ENCODE measurements at places on chromosomes 4 and X.

GRCh38 chr4:144715230-144715629 is 69.3 kb downstream of the HHIP start:
- no peak for DNase-seq

- no peak for DNase-seq
Measured at GRCh38 chrX:68874076-68874475, 45.3 kb downstream of the EFNB1 start.

- DNase-seq: no peak
Measured at GRCh38 chrX:3362956-3363355, 16.5 kb upstream of the MXRA5 start.

GRCh38 chrX:1464971-1465285 is 12.2 kb upstream of the ASMTL start:
- DNase-seq: no peak

DNA sequence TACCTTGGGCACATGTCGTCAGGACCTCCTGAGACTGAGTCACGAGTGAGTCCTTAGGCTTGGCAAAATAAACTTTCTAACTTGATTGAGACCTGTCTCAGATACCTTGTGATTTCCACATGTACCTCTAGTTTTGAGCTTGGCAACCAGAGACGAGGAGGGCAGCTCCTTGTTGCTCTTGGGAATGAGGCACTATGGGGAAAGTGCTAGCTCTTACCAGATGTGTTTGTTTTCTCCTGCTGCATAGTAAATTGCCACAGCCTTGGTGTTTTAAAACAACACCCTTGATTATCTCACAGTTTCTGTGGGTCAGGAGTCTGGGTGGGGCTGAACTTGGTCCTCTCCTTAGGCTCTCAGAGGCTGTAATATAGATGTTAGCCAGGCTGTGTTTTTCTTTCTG is 59.1 kb upstream of the MAML3 start:
- DNase-seq: no peak

DNA sequence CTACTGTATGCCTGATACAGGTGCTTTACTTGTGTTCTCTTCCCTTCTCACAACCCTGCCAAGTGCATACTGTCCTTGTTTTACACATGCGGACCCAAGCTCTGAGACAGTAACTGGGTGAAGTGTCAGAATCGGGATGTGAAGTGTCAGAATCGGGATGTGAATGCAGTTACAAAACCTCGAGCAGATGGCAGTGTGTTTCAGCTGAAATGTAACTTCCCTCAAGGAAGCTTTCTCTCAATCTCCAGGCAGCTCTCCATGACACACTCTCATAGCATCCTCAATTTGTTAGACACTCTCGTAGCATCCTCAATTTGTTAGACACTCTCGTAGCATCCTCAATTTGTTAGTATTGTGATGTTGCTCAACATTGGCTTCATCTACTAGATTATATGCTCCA is 1.1 kb upstream of the HPSE start:
- DNase-seq: no peak

DNA sequence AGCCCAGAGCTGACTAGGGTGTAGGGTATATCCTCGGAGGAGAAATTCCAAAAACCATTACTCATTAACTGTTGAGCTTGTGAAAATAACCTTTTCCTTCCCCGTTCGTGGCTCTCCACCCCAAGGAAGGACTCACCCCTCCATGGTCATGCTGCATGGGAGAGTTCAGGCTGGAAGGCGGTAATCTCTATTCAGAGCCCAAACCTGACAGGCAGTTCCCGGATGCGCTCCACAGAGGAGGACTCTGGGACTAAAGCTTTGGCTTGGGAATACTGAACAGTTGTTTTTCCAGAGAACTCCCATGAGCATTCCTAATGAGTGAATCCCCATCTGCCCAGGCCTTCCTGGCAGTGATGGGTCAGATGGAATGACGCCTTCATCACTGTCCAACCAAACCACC is 125.4 kb downstream of the BCOR start:
- DNase-seq: no peak

DNA sequence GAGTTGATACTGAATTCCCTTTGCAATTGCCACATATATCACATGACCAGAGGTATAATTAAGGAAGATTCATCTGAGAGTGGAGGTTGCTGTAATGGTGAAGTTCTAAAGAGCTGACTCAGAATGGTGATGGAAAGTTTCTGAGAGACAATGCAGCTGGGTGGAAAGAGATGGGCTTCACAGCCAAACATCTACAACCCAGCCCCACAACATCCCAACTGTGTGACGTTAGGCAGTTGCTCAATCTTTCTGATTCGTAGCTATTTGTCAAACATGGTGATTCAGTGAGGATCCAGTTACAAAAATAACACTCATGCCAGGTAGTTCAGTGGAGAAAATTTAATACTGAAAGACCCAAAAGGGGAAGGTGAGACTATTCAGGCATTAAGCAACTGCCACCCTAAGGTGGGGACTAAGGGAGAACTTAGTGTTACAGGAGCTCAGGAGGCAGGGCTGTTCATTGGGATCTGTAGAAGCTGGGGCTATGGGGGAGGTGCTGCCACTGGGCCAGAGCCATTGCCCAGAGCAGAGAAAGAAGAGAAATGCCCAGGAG is 6.9 kb upstream of the AFF1 start:
- no peak for DNase-seq

GRCh38 chrX:111581086-111581485 is 69.6 kb downstream of the SERTM2 start:
- no peak for DNase-seq

DNA sequence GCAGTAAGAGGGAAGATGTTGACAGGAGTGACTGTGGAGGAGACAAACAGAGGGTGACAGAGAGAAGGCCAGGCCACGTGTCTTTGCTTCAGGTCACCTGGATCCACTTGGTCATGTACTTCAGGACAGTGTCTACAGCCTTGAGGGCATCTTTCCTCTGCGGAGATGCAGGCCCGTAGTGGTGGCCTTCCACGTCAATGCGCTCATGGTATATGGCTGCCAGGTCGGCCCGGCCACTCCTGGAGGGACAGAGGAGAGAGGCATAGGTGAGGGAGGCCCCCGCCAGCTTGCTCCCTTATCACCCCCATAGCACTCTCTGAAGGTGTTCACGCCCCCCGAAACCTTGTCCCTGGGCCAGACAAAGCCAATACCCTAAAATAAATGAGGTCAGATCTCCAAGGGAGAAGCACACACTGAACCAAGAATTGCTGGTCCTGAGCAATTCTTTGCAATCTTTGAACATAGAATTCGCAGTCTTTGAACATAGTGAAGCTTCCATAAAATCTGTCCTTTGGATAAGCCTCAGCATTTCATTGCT is 99.9 kb downstream of the ENPP6 start:
- DNase-seq: no peak

DNA sequence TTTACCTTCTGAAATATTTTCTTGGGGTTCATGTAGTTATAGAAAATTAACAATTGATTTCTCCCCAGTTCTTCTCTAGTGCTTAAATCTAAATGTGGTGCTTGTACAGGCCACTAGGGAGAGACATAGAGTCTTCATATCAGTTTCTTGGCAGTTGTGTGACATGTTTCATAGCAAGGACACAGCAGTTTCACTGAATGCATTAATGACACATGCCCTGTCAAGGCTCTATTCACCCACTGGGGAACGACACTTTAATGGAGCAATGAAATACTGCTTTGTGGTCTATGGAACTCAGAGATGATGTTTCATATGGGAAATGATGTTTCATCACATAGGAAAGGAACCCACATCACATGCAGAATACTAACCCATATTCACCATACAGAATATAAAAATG is 2.8 kb downstream of the VEGFC start:
- DNase-seq: no peak

GRCh38 chr4:10159671-10160070 is 43.1 kb upstream of the WDR1 start:
- no peak for DNase-seq

GRCh38 chr4:2672700-2673099 is 83.4 kb downstream of the TNIP2 start:
- DNase-seq: no peak

DNA sequence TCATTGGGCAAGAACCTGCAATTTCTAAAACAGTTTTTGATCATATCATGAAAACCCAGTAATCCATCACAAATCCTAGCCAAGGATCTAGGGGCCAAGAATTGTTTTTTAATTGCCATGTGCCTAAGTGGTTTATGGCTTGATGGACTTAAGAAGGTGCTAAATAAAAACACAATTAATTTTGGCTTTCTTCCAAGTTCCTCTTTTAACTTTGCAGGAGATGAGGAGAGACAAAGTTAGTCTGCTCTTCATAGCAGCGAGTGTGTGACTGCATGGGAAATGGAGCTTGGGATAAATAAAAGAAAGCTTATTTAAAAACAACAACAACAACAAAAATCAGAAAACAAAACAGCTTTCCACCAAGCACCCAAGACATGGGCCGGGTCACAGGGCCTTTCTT is 41.4 kb downstream of the ARHGEF9 start:
- DNase-seq: no peak

DNA sequence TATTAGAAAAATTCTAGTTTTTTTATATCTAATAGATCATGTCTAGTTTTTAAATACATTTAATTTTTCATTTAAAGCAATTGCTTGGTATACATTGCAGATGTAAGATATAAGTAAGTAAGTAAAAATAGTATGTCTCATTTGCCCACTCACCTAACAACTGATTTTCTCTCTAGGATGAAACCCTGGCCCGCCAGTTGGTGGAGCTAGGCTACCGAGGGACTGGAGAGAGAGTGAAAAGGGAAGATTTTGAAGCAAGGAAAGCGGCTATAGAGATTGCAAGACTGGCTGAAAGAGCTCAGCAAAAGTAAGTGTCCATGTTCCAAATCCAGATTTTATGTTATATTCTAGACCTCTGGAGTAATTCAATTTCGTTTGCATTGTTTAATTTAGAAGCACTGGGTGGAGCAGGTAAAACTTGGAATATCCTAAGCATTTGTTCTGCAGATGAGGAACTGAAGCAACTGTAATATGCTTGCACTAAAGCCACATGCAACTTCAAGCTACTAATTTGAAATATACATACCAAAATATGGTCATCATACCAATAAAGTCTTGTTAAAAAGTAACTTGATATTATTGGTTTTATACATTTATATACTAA is 27.1 kb downstream of the CFAP299 start:
- peak; percentile 5 for DNase-seq

- no peak for DNase-seq
Measured at GRCh38 chrX:20514358-20514757, 247.6 kb upstream of the RPS6KA3 start.

DNA sequence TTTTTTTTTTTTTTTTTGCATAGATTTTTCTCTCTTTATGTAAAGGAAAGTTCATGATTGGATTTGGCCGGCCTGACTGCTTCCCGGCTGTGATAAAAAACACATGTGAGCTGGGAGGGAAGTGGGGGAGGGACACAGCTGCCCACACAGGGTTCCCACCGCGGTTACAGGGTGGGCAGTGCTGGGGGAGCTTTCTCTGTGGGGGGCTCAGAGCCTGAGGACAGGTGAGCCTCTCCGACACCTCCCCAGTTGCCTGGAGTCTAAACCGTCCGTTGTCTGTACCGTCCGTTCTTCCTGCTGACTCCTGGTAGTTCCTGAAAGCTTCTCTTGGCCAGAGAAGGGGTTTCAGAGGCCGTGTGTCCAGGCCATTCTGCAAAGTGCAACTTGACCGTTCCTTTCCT is 21.8 kb downstream of the SHOX start:
- DNase-seq: no peak

DNA sequence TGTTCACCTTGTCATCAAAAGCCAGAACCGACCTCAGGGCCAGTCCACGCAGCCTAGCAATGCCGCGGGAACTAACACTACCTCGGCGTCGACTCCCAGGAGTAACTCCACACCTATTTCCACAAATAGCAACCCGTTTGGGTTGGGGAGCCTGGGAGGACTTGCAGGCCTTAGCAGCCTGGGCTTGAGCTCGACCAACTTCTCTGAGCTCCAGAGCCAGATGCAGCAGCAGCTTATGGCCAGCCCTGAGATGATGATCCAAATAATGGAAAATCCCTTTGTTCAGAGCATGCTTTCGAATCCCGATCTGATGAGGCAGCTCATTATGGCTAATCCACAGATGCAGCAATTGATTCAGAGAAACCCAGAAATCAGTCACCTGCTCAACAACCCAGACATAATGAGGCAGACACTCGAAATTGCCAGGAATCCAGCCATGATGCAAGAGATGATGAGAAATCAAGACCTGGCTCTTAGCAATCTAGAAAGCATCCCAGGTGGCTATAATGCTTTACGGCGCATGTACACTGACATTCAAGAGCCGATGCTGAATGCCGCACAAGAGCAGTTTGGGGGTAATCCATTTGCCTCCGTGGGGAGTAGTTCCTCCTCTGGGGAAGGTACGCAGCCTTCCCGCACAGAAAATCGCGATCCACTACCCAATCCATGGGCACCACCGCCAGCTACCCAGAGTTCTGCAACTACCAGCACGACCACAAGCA is 898 bp downstream of the UBQLN2 start:
- no peak for DNase-seq

DNA sequence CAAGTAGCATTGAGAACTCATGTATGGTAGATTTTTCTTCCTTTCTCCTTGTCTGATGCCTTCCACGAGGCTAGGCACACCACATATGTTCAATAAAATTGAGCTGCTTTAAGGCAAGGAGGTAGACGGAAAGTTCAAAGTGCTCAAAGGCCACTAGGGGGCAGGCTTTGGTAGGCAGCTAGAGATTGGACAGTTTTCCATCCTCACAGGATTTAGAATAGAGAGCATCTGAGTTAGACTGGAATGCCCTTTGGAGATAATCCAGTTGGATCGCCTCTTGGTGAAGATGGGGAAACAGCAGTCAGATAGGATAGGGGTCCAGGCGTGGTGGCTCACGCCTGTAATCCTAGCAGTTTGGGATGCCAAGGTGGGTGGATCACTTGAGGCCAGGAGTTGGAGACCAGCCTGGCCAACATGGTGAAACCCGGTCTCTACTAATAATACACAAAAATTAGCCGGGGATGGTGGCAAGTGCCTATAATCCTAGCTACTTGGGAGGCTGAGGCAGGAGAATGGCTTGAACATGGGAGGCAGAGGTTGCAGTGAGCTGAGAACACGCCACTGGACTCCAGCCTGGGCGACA is 30.4 kb downstream of the ELF4 start:
- peak; percentile 25 for DNase-seq

GRCh38 chr4:3263876-3264193 is 14.9 kb downstream of the MSANTD1 start:
- DNase-seq: no peak

GRCh38 chr4:25477221-25477620 is 100.2 kb downstream of the ANAPC4 start:
- DNase-seq: no peak

DNA sequence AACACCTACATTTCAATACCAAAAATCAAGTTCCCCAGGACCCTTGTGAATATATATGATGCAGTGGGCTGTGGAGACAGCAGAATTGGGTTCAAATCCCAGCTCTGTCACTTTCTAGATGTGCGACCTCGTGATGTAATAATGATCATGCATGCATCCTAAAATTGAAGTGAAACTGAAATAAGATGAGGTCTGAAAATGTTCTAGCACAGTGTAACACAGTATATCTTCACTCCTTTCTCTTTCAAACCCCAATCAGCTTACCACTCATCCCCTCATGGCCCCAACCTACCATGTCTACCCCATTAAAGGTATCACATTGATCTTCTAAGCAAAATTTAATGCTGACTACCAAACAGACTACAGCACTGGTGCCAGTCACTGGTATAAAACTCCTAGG is 69.9 kb upstream of the BRS3 start:
- DNase-seq: no peak
